Neural progenitor cell (in vitro differentiated cells): ENCODE measurements at places on chromosomes 7 and 10.

GRCh38 chr7:94512735-94513564 is 3.3 kb downstream of the CASD1 start:
- peaks cover under 1% of the 10 kb centered on the region for H3K36me3 ChIP-seq
- no peaks in the 10 kb centered on the region for H3K27me3 ChIP-seq
- peaks cover 55% of the 10 kb centered on the region for H3K4me1 ChIP-seq

GRCh38 chr7:37089972-37090371 is 358.7 kb downstream of the ELMO1 start:
- no peaks in the 10 kb centered on the region for H3K27me3 ChIP-seq
- H3K36me3 ChIP-seq: no peaks in the 10 kb centered on the region
- H3K27ac ChIP-seq: no peak overlapping the region
- H3K4me3 ChIP-seq: no peak overlapping the region
- no peak for DNase-seq

- H3K36me3 ChIP-seq: no peaks in the 10 kb centered on the region
- H3K27me3 ChIP-seq: no peaks in the 10 kb centered on the region
- no peak overlapping the region for H3K4me3 ChIP-seq
- H3K4me1 ChIP-seq: peaks cover 61% of the 10 kb centered on the region
- peak overlapping the region; percentile 90 for H3K27ac ChIP-seq
- no peak for DNase-seq
Observed at GRCh38 chr10:122181876-122182275, 89.2 kb upstream of the BTBD16 start.

DNA sequence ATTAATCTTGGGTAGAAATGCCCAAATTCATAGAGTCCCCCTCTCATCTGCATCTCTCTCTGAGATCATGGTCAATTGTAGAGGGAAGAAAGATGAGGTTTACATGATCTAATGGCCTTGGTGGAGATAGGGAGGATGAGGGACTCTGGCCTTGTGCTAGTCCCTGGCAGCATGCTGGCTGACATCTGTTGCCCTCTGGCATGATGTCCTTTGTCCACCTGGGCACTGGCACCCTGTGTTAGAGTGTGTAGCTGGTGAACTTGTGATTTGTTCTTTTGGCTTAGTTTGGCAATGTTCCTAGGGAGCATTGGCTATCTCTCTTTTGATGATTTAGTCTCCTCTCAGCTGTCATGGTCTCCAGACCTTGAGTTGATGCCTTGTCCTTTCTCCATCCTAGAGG is 103.2 kb downstream of the DYNC1I1 start:
- no peaks in the 10 kb centered on the region for H3K4me1 ChIP-seq
- H3K36me3 ChIP-seq: no peaks in the 10 kb centered on the region

- no peak overlapping the region for H3K4me3 ChIP-seq
- H3K36me3 ChIP-seq: peaks cover 25% of the 10 kb centered on the region
- no peaks in the 10 kb centered on the region for H3K4me1 ChIP-seq
Observed at GRCh38 chr7:107920048-107920772, 29.2 kb downstream of the DLD start.
